Calu3 (cell line): ENCODE measurements at places on chromosomes 6 and 20.

DNA sequence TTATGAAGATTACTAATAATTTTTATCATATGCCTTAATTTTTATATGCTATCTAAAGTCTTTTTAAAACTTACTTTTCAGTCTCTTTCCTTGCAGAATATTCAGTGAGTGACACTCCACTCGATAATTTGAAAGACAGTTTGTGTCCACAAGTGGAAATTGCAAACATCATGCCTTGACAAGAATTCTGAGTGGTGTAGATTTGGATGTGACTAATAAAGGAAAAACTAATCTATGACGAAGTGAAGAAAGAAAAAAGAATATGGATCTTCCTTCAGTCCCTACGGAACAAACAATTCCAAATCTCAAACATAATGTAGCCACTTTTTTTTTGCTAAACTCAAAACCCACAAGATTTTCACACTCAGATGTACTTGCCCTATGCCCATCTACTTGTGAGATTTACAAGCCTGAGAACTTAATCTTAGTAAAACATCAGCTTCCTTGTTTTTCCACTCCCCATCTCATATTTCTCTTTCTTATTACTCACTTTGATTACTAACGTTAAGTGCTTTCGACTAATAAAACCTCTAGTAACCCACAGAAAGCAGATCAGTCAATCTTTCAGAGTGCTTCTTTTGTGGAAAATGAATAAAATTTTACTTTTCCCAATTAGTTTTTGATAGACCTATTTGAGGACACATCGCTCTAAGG lies 1155.8 kb downstream of the GRIK2 start:
- DNase-seq = no peak

- DNase-seq = peak; percentile 41
These were observed 50.0 kb downstream of the SYNJ2 start for GRCh38 chr6:158031381-158032353.

DNA sequence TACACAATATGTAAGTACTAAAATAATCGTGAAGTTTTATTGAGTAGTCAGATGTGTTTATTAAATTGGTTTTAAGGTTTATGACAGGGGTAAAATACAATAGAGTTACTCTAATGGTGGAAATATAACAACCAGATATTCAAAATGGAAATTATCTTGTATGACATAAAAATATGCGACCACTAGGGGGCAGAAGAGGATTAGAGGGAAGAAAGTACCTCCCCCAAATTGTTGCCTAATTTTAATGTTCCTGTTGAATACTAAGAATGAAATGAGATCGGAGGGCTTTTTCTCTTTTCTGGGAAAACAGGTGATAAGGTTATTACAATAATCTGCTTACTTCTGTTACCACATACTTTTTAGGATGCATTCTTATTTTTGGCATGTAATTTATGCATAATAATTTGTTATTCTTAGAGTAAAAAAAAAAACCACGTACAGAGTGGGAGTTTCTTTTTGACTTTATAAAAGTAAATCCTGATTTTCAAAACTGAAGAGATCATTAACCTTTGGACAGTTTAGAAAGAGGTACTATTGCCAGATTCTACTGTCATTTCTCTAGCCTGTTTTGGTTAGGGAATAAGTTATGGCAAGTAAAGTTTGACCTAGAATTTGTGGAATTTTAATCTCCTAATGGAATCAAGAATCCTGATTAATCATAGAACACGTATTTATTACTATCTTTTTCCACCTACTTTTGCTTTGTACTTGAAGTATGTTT lies 159.2 kb downstream of the CD109 start:
- peak; percentile 49 for DNase-seq

DNA sequence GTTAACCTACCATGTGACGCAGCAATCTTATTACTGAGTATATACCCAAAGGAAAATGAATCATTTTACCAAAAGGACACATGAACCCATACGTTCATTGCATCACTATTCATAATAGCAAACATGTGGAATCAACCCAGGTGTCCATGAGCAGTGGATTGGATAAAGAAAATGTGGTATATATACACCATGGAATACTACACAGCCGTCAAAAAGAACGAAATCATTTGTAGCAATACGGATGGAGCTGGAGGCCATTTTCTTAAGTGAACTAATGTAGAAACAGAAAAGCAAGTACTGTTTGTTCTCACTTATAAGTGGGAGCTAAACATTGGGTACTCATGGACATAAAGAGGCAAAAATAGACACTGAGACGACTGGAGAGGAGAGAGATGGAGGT lies 44.2 kb downstream of the TBPL1 start:
- DNase-seq = no peak
